ENCODE measurements at places on chromosomes 6 and 20.
A peak's percentile ranks its signal among the peaks of the same experiment; 100 is the strongest.

DNA sequence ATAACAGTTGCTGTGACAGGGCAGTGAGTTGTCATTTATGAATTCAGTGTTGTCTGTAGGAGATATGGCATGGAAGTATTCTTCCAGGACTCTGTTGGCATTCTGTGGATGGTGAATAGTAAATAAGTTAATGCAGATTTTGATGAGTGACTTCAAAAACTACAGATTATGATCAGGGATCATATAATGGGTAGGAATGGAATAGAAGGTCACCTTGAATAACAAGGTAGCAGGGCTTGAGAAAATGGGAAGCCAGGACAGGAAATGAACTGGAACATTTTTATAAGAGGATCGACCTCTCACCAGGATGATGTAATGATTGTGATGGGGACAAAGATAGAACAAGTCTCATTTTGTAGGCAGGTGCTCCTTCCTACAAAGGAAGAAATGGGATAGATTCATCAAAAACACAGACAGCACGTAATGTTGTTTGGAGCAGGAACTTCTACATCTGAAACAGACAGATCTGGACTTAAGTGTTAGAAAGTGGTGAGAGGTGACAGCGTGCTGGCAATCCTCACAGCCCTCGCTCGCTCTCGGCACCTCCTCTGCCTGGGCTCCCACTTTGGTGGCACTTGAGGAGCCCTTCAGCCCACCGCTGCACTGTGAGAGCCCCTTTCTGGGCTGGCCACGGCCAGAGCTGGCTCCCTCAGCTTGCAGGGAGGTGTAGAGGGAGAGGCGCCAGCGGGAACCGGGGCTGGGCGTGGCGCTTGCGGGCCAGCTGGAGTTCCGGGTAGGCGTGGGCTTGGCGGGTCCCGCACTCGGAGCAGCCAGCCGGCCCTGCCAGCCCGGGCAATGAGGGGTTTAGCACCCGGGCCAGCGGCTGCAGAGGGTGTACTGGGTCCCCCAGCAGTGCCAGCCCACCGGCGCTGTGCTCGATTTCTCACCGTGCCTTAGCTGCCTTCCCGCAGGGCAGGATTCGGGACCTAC is 30.8 kb upstream of the SSR1 start:
- no peak for DNase-seq

- no peak for DNase-seq
Measured at GRCh38 chr6:74482180-74482579, 723.7 kb downstream of the COL12A1 start.

- DNase-seq = no peak
Measured at GRCh38 chr6:51268666-51269065, 450.0 kb downstream of the TFAP2B start.

GRCh38 chr20:1700990-1701389 is 43.4 kb upstream of the SIRPG start:
- no peak for DNase-seq

- DNase-seq = no peak
Measured at GRCh38 chr6:14656649-14657048, 539.1 kb downstream of the CD83 start.

- DNase-seq = no peak
Measured at GRCh38 chr20:39013662-39014109, 51.5 kb downstream of the DHX35 start.

GRCh38 chr6:39816747-39817146 is 24.6 kb downstream of the DAAM2 start:
- DNase-seq = no peak

DNA sequence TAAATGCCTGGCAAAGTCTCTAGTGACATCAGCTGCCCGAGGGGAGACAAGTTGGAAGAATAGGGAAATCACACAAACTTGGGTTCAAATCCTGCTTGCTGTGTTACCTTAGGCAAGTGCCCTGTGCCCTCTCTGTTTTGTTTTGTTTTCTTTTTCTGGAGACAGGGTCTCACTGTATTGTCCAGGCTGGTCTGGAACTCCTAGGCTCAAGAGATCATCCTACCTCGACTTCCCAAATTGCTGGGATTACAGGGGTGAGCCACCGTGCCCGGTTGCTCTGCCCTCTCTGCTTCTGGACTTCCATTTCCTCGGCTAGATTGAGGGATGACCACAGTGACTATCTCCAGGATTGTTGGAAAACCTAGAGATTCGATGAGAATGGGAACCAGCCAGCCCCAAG is 55.4 kb downstream of the SNAI1 start:
- DNase-seq = no peak

- DNase-seq = no peak
Measured at GRCh38 chr20:64093013-64093503, 8.9 kb upstream of the LKAAEAR1 start.

DNA sequence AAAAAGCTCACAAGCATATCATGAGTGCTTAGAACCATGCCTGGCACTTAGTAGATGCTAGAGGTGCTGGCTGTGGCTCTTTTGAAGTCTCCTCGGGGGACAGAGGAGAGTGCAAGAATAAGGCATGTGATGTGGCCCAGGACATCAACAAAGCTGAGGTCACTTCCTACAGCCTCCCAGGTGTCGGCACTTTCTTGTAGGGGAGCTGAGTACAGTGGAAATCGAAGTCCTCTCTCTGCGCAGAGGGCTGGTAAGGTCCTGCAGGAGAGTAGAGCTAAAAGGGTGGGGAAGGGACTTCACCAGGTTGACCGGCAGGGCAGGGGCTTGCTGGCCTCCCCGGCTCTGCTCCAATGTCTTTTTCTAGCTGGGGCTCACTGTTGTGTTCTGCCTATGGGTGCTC is 11.2 kb downstream of the SLC13A3 start:
- DNase-seq = no peak

GRCh38 chr6:158706369-158706982 is 56.6 kb downstream of the SYTL3 start:
- DNase-seq = peak; percentile 18

DNA sequence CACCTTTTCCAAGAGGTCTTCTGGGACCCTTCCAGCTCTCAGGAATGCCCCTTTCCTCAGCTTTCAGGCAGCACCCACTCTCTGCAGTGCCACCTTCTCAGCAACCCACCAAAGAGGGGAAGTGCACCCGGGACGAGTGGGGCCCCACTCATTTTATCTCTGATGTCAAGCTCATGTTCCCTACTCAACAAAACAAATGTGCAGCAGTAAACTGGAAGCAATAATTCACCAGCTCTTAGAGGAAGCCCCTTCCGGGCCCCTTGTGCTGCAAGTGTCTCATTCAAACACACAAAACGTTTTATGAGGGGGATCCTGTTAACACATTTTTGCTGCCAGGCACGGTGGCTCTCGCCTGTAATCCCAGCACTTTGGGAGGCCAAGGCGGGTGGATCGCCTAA is 13.6 kb downstream of the GFOD1 start:
- DNase-seq = no peak

DNA sequence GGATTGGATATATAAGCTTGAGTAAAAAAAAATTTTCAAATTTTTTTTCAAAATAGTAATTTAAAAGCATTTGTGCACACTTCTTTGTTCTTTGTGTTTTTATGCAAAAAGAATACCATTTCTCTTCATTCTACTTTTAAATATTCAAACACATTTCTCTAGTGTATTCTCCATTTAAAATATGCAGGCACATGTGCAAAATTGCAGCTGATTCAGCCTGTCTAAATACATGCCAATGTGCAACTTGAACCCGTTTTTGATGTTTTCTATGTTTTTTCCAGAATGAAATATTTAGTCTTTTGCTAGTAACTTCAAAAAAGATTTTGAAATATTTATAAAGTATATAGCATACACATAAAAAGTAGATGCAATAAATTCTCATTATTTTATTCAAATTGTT is 411.8 kb downstream of the MMUT start:
- DNase-seq = no peak

- peak; percentile 43 for DNase-seq
Measured at GRCh38 chr20:36544134-36545018, 3.1 kb downstream of the MYL9 start.

DNA sequence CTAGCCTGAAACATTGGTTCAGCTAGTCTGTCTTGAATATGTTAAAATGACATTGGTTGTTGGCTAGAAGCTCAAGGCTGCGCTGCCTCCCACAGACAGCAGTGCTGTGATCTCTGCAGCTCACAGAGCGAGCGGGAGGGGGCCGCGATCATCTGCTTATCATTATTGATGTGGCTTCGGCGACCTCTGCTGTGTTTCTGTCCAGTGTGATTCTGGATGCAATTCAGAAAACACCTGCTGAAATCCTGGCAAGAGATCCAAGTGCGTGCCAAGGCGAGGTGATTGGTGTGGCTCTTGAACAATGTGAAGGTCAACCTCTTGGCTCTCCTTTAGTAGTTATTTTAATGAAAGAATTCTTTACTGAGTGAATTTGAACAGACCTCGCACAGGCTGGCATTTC is 142.3 kb upstream of the SASH1 start:
- DNase-seq = no peak

DNA sequence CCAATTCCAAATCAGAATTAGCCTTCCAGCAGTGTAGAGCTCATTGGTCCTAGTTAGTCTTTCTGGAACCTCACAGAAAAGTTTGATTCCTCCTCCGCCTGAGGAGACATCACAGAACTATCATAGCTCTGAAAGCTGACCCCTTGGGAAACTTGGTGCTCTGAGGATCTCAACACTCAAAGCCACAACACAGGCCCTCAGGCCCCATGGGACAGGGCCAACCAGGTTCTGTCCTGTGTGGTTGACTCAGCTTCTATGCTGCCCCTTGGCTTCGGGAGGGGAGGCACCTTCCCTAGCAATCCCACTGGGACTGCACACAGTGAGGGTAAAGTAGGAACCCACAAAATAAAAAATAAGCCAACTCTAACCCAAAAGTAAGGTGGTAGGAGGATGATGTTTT is 237.5 kb upstream of the ECI2 start:
- no peak for DNase-seq

GRCh38 chr20:17579369-17580039 is 9.6 kb downstream of the DSTN start:
- DNase-seq = no peak

- DNase-seq = no peak
Measured at GRCh38 chr6:74451953-74452352, 753.9 kb downstream of the COL12A1 start.

- DNase-seq = no peak
Measured at GRCh38 chr20:36585410-36586125, 12.2 kb downstream of the TGIF2 start.

- DNase-seq = no peak
Measured at GRCh38 chr6:392441-393390, 1.2 kb downstream of the IRF4 start.

DNA sequence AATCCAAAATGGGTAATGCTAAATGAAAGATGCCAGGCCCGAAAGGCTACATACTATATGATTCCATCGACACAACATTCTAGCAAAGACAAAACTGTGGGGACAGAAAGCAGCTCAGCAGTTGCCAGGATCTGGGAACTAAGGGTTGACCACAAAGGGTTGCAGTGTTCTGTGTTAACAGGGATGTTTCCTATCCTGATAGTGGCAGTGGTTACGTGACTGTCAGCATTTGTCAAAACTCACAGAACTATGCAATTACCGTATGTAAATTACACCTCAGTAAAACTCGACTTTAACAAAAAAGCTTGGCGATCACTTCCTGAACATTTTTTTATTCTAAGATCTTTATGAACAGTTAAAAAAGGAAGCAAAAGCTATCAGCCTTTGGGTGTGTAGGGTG is 83.9 kb downstream of the BANF2 start:
- no peak for DNase-seq

GRCh38 chr6:91181416-91181815 is 594.5 kb upstream of the MAP3K7 start:
- DNase-seq = no peak

- DNase-seq = peak; percentile 46
Measured at GRCh38 chr6:28758046-28758817, 165.6 kb downstream of the TRIM27 start.

DNA sequence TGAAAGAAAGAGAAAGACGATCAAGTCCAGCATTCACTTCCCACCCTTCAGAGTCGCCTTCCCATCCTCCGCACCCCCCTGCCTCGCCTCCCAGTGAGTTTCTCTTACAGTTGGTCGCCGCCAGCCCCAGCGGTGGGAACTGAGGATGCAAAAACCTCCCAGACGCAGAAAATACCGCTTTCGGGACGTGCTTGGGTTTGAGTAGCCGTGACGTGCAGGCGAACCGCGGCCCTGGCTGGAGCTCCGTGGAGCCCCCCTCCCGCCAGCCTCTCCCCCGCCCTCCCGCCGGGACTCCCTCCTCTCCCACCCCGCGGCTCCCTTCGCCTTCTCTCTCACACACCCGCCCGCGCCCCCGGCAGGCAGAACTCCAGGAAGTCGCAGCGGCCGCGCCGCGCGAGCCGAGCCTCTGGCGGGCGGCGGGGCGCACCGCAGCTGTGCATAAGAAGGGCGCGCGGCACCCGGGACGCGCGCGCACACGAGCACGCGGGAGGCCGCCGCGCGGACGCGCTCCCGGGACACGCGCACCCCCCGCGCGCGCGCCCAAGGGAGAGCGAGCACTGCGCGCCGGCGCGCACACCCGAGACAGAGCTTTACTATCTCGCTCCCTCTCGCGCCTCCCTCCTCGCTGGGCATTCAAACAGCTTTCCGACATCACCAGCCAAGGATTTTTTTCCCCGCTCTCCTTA is at the start of gene ADGRB3:
ADGRB3 (plus strand) TSS at position 557 of the 686 bp plus-strand sequence. CDS start 3,394 bp downstream, outside the sequence.
- peak; percentile 87 for DNase-seq

GRCh38 chr20:3699037-3699436 is 13.4 kb downstream of the SIGLEC1 start:
- no peak for DNase-seq

DNA sequence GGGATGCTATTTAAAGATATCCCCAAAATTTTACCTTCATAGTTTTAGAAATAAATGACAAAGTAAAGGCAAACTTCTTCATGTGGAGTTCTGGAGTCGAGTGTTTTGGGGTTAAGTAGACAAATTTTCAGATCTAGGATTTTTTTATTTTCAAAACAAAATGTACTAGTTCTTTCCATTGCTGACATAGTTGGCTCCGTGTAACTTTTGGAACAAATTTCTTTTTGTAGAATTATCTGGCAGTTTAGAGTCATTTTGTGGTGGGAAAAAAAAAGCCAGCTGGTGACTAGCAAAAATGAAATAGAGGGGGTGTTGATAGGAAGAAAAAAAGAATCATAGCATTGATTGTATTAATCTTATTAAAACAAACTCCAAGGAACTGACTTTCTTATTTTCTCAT is 131.6 kb upstream of the TCF21 start:
- DNase-seq = no peak

GRCh38 chr6:169845426-169846285 is 94.2 kb downstream of the ERMARD start:
- no peak for DNase-seq

- DNase-seq = peak; percentile 95
Measured at GRCh38 chr6:12483712-12484111, 193.6 kb downstream of the EDN1 start.

DNA sequence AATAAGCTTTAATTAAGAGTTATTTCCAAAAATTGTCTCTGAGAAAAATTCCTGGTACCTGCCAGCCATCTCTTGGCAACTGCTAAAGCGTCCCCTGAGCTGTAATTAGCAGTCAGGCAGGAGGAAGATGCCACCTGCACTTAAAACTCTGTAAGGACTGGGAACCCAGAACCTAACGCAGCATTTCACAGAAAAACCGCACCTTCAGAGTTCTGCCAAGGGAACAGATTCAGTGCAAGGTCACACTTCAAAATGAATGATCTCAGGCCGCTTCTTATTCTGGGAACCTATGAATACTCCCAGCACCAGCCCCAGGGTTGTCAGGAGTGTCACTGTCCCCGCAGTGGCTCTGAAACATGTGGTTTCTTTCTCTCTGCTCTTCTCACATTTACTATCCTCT is 36.7 kb downstream of the INSM1 start:
- DNase-seq = no peak

GRCh38 chr6:37047346-37047688 is 41.9 kb downstream of the FGD2 start:
- DNase-seq = no peak

- no peak for DNase-seq
Measured at GRCh38 chr6:82957868-82958245, 107.8 kb downstream of the UBE3D start.

- no peak for DNase-seq
Measured at GRCh38 chr20:5600982-5601381, 149.2 kb upstream of the SHLD1 start.

Measured in kidney glomerular epithelial cell (primary cell).